Esophagus mucosa (tissue), 1 donor: ENCODE measurements at places on chromosomes 7 and 10.

- no peak for ATAC-seq
Measured at GRCh38 chr10:22618078-22618785, 96.1 kb downstream of the PIP4K2A start.

DNA sequence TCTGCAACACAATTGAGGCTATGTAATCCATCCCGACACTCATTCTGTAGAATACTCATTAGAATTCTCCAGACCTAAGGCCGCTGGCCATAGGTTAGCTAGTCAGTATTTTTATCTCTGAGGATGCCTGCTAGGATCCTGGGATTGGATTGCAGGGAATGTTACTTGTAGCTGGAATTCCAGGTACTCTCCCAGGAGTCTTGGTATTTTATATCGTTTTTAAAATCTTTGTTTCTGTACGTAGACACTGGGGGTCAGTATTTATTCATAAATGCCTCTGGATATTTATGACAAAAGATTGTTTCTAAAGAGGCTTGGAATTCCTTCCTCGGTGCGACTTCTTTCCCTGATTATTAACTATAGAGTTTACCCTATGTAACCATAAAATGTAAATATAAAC lies 40.1 kb downstream of the BPGM start:
- no peak for ATAC-seq

DNA sequence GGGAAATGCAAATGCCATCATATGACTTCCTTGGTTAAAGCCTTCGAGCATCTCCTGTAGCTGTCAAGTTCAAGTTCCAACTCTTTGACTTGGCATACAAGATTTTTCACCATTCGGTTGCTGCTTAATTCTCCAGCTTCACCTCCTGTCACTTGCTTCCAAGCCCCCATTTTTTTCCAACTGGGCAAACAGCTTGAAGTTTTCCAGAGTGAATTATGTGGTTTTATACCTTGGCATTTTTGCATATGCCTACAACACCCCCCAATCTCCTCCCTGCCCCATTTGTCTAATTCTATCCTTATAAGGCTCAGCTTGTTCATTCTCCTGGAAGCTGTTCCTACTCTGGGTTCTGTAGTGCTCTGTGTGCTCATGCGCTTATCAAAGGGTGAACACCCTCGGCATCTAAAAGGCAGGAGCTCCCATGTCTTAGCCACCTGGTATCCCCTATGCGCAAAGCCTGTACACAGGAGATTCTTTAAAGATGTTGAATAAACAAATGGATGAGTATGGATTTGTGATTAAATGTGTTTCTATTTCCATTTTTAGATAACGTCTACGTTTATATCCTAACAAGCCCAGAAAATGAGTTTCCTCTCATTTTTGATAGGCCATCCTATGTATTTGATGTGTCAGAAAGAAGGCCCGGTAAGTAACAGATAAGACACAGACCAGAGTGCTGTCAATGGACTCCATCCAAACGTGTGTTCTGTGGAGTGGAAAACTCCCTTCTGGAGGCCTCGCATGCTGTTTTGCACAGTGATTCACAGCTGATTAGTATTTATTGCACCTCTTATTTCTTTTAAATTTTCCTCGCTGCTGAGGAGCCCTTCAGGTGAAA lies 52.5 kb downstream of the CDHR3 start:
- no peak for ATAC-seq

DNA sequence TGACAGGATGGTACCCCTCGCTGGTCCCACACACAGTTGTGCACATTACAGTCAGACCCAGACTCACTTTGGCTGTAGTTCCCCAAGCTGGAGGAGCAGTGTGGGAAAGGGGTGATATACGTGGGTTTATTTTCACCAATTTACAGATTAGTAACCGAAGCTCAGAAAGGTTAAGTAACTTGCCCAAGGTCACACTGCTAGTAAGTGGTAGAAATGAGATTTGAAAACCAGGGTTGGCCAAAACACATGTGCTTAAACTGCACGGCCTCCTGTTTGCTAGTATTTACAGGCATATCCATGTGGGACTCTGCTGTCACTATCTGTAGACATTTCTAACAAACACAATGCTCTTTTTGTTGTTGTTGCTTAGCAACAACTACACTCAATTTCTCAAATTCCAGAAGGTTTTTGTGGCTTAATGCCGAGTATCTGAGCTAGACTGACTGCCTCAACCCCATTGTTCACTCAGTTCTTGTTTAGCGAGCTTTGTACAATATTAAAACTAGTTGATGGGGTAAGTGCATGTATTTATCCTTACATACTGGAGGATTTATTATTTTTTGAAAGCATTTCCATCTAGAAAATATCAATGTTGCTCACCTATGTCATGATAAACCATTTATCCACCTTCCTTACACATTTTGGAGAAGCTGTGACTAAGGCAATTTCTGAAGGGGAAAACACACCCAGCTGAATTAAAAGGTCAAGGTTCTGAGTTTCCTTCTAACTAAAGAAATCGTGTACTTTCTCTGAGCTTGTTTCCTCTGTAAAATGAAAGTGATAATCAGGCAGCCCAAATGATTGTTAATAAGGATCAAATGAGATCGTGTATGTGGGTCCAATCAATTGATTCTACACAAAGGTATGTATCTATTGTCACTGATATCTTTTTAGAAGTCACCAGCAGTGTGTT lies 5.3 kb upstream of the TMEM139 start:
- ATAC-seq, result peak; percentile 70

- ATAC-seq, result peak; percentile 73
Measured at GRCh38 chr7:36303202-36304098, 86.2 kb upstream of the ANLN start.

GRCh38 chr10:24495666-24496460 lies 227.8 kb downstream of the ARHGAP21 start:
- no peak for ATAC-seq

DNA sequence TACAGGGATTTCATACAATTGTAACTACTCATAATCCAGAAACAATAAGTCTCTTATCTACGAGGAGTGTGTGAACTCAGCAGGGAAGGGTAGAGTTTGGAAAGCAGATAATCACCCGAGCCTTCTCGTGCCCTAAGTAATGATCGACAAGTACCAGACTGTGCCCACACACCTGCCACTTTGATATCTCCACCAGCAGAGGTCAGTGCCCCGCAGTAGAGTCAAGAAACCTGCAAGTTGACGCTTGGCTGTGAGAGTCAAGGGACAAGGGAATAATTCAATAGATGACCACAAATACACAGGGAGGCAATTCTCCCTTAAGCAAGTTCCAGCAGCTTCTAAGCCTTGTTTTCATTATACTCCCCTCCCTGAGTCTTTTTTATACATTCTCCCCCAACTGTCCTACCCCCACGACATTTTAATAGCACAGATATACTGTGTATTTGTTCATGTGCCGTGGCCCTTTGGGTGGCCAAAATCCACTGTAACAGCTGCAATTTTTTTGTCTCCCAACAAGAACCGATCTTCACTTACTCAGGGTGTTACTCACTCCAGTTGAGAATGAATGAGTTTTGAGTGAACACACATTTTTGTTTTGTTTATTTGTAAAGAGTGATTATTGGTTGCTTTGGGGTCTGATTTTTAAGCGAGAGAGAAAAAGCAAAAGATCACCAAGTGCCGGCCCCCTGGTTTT lies 106.9 kb upstream of the RHEB start:
- peak; percentile 62 for ATAC-seq

DNA sequence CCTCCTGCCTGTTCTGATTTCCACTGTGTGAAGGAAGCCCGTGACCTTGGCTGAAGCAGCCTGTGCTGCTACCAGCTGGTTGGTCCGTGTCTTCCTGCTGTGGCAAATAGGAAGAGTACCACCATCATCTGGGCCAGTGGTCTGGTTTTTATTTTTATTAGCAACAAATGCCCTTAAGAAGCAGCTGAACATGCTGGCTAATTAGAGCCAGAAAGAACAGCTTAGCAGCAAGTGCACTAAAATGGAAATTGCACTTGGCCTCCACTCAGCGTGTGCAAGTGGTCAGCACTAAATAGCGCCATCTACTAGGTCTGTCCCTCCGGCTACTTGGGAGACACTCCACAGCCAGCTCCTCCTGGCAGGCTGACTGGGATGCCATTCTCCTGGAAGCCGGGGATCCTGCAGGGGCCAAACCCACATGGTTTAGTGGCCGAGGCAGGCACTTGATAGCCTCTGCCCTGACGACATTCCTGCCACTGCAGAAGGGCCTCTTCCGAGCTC lies 690.3 kb upstream of the FOXK1 start:
- no peak for ATAC-seq

- ATAC-seq, result no peak
Measured at GRCh38 chr7:46174196-46174580, 253.1 kb upstream of the IGFBP3 start.

GRCh38 chr7:22051886-22052673 lies 106.4 kb upstream of the CDCA7L start:
- no peak for ATAC-seq

DNA sequence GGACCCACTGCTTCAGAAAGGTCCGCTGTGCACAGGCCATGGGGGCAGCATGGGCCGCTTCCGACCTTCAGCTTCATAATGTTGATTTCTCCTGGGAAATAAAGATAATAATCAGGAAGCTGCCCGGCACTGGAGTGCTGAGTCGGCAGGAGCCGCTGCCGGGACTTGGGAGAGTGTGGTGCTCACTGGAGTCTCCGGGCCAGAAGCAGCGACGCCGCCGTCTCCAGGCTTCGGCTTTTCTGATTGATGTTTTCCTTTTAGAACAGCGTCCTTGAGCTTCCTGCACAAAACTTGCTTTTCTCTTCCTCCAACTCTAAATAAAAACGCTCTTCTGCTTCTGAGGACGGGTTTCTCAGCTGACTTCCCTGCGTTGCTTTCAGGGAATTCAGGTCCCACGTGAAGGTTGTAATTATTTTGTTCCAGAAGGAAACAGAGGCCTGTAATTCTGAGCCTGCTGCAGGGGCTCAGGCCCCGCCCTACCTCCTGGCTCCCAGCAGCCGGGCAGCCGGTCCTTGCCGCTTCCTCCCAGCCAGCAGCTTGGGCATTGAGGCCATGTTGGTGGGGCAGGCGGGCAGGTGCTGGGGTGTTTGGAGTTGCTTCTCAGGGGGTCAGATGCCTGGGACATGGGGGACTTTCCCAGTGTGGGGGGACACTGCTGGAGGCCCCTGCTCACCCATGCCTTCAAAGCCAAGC lies 14.7 kb downstream of the PWWP2B start:
- ATAC-seq, result no peak

DNA sequence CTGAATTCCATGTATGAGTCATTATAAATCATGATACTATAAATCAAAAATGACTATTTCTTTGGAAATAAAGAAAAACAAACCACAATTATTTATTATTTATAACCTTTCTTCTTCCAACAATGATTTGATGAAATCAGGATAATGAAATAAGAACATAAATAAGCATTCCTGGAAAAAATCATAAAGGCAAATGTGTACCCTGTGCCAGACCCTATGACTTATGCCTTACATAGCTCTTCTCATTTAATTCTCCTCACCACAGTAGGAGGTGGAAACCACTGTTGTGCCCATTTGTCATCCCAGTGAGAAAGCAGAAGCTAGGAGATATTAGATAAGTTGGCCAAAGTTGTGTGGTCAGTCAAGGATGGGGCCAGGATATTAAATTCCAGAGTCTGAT lies 255.1 kb downstream of the DOCK4 start:
- no peak for ATAC-seq

DNA sequence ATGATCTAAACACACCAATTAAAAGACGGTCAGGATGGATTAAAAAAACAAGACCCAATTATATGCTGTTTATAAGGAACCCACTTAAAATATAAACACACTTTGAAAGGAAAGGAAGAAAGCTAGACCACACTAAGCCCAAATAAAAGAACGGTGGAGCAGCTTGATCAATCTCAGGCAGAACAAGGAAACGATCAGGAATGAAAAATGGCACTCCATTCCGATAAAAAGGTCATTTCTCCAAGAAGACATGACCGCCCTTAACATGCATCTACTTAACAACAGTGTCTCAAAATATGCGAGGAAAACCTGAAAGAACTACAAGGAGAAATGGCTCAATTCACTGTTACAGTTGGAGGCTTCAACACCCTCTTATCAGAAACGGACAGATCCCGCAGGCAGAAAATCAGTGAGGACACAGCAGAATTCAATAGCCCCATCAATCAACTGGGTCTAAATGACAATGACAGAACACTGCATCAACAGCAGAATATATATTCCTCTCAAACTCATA lies 210.0 kb downstream of the MAD1L1 start:
- ATAC-seq, result no peak

GRCh38 chr7:7416031-7416858 lies 119.4 kb downstream of the COL28A1 start:
- ATAC-seq, result peak; percentile 90

GRCh38 chr10:110701617-110701971 lies 57.5 kb downstream of the RBM20 start:
- no peak for ATAC-seq

- no peak for ATAC-seq
Measured at GRCh38 chr10:122497241-122497640, 35.9 kb downstream of the HTRA1 start.

GRCh38 chr7:41709621-41710020 lies 6.7 kb upstream of the INHBA start:
- no peak for ATAC-seq

DNA sequence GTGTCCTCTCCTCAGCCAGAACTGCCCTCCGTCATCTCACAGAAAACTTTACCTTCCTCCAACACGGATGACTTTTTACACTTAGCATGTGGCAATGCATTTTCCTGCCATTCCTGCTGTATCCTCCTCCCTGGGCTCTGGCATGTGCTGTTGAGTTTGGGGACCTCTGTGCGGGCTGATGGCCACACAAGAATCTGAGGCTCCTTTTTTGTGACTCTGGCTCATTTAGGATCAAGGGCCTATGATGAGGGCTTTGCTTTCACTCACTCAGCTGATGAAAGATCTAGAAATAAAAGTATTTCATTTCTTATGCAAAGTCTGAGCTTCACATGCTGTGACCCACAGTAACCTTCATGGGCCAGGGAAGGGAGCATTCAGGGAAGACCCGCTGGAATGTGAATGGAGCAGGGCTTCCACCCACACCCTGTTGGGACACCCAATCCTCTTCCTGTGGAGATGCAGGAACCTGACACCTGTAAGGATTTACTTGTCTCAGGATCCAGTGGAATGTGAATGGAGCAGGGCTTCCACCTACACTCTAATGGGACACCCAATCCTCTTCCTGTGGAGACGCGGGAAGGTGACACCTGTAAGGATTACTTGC lies 500.3 kb upstream of the MKI67 start:
- ATAC-seq, result no peak

- ATAC-seq, result no peak
Measured at GRCh38 chr10:80094231-80094630, 15.8 kb downstream of the TMEM254 start.

DNA sequence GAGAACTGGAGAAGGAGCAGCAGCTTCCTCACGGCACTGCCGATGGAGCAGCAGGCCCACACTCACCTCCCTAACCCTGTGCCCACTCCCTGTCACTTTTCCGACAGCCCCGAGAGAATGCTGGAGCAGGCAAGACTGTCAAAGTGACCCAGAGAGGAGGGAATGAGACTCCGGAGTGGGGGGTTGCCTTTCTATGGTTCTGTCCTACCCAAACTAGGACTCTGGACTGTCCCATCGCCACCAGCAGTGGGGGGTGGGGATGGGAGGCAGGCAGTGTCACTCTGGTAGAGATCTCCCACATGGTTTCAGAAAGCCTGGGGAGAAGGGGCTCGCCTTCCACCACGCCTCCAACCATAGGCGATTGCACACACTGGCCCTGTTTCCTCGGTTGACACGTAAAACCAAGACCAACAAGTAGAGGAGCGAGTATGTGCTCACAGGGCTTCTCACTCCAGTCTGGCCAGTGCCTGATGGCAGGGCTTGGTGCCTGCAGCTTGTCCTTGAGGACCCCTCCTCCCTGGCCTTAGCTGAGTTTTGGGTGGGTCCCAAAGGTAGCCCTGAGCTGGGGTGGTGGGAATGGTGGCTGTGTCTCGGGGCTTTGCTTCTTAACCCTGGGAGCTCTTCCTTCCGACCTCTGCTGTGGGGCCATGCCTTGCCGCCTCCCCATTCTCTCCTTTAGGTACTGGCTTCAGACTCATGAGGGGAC lies 148.5 kb downstream of the PTPN20 start:
- no peak for ATAC-seq
